Hippocampal formation (tissue), 2 donors: ENCODE measurements at places on chromosomes 4 and X.

DNA sequence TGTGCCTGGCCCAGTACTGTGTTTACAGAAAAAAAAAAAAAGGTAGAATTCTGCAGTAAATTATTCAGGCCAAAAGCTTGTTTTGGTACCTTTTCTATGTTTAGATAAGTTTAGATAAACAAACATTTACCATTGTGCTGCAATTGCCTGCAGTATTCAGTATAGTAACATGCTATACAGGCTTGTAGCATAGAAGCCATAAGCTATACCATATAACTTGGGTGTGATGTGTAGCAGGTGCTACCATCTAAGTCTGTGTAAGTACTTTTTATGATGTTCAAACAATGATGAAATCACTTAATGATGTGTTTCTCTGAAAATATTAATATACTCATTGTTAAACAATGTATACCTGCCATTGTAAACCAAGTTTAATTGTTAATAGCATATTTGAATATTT, 241.6 kb upstream of the HS3ST1 start:
- DNase-seq, result no peak

DNA sequence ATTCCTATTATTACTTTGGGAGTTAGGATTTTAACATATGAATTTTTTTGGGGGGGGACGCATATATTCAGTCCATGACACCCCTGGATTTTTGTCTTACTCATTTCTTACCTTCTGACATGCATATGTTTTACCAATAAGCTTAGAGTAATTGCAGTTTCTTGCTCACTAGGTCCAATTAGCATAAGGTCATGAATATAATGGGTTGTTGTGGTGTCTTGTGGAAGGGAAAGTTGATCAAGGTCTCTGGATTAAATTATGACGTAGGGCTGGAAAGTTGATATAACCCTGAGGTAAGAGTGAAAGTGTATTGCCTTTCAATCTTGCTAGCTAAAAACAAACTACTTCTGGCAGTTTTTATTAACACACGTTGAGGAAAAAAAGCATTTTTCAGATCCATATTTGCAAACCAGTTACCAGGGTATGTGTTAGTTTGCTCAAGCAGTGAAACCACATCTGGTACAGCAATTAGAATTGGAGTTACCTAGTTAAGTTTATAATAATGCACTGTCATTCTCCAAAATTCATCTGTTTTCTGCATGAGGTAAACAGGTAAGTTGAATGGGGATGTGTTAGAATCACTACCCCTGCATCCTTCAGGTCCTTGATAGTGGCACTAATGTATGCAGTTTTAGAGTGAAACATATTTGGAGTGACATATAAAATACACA, 32.0 kb downstream of the STIM2 start:
- DNase-seq, result no peak

GRCh38 chr4:145881576-145881975, 57.0 kb downstream of the ZNF827 start:
- no peak for DNase-seq

GRCh38 chr4:46894826-46895225, 14.2 kb downstream of the COX7B2 start:
- no peak for DNase-seq

- no peak for DNase-seq
Observed at GRCh38 chrX:100979881-100980607, 10.5 kb downstream of the ARL13A start.

DNA sequence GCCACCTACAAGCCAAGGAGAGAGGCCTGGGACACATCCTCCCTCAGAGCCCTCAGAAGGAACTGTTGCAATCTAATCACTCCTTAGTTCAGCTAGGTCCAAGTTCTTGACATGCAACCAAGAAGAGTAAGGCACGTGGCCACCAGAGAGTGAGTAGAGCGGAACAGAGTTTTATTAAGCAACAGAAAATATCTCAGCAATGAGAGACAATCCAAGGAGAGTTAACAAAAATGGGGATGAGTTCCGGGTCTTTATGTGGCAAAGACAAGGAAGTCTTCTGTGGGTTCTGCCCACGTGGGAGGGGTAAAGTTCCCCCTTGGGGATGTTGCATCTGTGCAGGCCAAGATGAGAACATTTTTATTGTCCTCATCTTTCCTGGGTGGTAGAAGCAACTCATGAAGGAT, 38.5 kb upstream of the PROM1 start:
- DNase-seq, result no peak

DNA sequence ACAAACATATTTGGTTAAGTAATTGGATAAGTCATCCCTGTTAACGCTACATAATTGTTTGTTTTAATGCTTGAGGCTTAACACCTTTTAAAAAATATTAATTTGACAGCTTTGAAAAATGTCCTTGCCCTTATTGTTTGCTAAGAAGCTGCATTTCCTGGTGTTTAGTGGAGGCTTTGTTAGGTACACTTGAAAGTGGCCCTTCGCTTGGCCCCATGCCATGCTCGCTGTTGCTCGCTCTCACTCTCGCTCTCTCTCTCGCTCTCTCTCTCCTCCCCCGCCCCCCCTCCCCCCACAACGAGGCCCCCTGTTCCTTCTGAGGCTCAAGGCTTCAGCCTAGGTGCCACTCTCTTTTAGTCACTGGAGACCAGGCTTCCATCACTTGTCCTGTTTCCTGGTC, 139.6 kb downstream of the DCLK2 start:
- no peak for DNase-seq

DNA sequence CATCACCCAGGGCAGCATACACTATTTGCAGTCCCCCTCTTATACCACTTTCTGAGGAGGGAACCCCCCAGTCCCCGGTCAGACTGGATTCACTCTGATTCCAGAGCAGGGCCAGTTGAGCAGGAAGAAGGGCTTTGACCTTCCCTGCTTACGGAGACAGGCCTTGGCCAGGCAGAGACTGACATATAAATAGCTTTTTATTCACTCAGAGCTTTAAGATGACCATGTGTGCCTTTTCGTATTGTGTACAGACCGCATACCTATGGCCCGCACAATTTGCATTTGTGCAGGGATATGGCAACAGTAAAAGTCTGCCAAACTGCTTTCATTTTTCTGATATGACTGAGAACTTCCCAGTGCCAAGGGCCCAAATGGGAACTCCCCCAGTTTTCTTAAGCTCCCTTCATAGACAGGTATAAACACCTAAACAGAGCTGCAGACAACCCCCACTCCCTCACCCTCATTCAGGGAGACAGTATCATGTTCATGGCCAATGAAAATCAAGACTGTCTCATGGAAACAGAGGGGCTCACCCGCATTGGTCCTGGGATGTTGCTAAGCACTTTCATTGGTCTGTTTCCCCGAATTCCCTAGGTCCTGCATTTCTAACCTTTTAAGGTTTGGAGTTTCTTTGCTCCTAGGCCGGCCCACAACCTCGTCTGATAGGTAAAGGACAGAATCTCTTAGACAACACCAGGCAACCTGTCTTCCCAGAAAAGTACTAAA, 86.0 kb downstream of the RTL5 start:
- DNase-seq, result no peak
